ENCODE measurements at places on chromosomes 1 and 21. TPM values are rescaled to one million over a fixed set of nuclear protein-coding genes. Genes with fewer than 3 reads are reported as not detected.

GRCh38 chr21:42227909-42228708, 9.2 kb downstream of the ABCG1 start:
- DNase-seq, result peak; percentile 96

DNA sequence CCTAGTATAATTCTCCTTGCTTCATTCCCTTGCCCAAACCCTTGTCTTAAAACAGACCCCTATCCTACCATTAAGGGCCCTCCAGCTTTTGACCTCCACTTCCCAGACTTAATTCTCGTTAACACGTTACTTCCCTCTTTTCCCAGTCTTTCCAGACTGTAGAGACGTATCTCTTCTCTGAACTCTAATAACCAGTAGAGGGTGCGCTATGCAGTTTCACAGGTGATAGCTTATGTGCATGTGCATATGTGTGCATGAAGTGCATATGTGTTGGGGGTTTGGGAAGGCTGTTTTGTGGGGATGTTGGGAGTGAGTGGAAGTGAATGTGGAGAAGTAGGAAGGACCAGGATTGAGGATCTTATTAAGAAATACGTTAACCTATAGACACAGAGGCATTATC, 78.1 kb upstream of the CCDC190 start:
- DNase-seq, result peak; percentile 53

- no peak for DNase-seq
Measured at GRCh38 chr21:42746593-42747275, 93.3 kb downstream of the PDE9A start.

- DNase-seq, result no peak
Measured at GRCh38 chr1:239583536-239583935, 197.2 kb downstream of the CHRM3 start.

GRCh38 chr1:187313115-187313514, 484.4 kb downstream of the PLA2G4A start:
- peak; percentile 7 for DNase-seq

GRCh38 chr1:236122176-236122575, 20.2 kb upstream of the GPR137B start:
- DNase-seq, result no peak

DNA sequence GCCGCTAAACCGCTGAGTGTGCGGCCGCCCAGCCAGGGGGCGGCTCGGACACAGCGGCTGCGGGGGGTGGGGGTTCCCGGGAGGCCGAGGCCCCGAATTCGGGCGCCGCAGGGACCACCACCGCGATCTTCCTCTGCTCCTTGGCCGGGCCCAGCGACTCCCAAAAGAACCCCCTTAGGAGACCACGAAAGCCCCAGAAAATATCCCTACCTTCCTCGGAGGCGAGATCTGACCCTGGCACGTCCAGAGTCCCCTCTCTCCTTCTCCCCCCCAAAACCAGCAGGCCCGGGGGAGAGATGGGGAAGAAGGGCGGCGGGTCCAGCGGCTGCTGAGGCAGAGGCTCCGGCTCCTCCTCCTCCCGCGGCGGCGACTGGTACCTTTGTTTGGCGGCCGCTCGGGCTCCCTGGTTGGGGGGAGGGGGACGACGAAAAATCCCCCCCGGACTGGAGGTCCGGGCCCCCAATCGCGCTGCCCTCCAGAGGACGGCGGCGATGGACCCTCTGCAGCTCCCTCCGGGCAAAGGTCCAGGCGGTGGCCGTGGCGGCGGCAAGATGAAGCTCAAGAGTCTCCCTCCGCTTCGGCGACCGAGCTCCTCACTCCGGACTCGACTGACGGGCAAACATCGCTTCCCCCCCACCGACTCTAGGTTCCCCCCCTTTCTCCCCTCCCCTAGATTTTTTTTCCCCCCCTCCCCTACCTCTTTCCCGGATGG, at the start of gene ARID4B:
Gene ARID4B (minus strand): TSS at position 621 of the 712 bp plus-strand sequence. CDS start 1,260 bp downstream, outside the sequence.
- no peak for DNase-seq

- peak; percentile 30 for DNase-seq
Measured at GRCh38 chr1:37797750-37798345, 4.2 kb downstream of the MANEAL start.

WNT4 gene
- not detected for total RNA-seq

All from MCF 10A (cell line).